T47D (cell line): ENCODE measurements at places on chromosomes 6 and 20.

- no peak for DNase-seq
Observed at GRCh38 chr6:123803504-123804013, at the start of gene NKAIN2. NKAIN2 (plus strand) TSS chr6:123803865.

- DNase-seq = peak; percentile 44
Observed at GRCh38 chr20:58880994-58881752, 28.7 kb downstream of the GNAS start.

DNA sequence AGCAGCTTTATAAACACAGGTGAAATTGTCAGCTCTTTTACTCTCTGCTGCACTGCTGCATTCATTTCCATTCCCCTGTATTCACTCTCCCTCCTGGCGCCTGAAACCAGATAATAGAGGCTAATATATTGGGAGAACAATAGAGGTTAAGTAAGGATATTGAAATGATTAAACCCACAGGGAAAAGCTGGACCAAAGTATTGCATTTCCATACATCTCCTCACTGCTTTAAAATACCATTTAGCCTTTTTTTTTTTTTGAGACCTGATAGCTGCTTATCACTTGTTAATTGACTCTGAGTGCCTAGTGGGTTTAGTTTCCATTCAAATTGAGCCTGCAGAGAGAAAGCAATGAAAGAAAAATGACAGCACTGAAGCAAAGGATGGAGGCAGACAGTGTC lies 540.5 kb upstream of the IMPG1 start:
- DNase-seq = no peak

- no peak for DNase-seq
Observed at GRCh38 chr6:2799936-2800527, 34.8 kb downstream of the WRNIP1 start.

GRCh38 chr6:109315341-109316110 lies 66.7 kb downstream of the CD164 start:
- DNase-seq = no peak

GRCh38 chr6:126153661-126154060 lies 167.3 kb downstream of the TRMT11 start:
- no peak for DNase-seq

DNA sequence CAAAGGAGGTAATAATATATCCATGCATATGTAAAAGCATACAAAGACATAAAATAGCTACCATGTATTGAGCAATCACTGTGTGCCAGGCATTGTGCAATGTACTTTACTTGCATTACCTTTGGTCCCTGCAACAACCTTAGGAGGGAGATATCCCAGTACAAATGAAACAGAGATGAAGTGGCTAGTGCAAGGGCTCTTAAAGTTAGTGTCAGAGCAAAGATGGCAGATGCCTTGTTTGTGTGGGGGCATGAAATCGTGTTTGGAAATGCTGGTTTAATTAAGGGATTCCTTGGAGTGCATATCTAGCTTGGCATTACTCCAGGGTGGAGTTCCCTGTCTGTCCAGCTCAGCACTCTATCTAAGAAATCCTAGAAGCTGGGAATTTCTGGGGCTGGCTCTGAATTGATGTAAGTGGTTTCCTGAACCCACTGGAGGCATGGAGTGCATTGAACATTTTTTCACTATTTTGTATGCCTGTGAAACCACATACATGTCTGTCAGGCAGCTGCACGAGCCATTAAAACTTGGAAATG lies 9.8 kb downstream of the PAQR8 start:
- DNase-seq = no peak

GRCh38 chr6:163327921-163328320 lies 86.6 kb upstream of the QKI start:
- no peak for DNase-seq

- DNase-seq = no peak
Observed at GRCh38 chr20:32315891-32316290, 38.4 kb downstream of the KIF3B start.

DNA sequence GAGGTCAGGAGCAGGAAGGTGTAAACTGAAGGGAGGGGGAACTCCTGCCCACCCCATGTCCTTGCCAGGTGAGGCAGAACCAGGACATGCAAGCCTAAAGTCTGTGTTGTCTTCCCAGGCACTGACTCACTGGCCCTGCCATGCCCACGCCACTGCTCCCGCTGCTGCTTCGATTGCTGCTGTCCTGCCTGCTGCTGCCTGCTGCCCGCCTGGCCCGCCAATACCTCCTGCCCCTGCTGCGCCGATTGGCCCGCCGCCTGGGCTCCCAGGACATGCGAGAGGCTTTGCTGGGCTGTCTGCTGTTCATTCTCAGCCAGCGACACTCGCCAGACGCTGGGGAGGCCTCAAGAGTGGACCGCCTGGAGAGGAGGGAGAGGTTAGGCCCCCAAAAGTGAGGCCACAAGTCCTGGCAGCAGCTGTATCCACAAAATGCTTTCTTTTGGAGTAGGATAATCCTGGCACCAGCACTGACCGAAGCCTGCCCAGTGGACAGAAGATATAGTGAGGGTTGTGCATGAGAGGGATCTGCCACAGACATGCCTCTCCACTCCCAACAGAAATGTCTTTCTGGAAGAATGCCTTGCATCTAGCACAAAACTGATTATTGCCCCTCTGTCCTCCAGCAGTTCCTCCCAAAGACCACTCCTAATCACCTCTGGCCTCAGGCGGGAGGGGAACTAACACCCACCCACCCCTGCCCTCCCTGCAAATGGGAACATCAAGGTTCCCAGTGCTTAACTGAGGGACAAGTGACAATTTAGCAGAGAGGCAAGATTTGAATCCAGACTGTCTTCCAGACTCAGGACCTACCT lies 812 bp downstream of the MYMX start:
- no peak for DNase-seq

GRCh38 chr6:80094017-80094416 lies 12.5 kb upstream of the BCKDHB start:
- peak; percentile 12 for DNase-seq

DNA sequence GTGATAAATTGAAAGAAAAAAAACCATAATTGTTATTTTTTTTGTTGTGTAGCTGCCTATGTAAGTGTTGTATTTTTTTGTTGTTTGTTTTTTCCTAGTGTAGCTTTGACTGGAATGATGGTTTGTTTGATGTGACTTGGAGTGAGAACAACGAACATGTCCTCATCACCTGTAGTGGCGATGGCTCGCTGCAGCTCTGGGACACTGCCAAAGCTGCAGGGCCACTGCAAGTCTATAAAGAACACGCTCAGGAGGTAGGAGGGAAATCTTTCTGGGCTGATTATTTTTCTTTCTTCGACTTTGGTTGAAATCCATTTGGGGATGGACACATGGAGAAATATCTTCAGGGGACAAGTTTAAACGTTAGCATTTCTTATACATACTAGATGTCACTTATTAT lies 3.8 kb downstream of the PEX7 start:
- DNase-seq = no peak

DNA sequence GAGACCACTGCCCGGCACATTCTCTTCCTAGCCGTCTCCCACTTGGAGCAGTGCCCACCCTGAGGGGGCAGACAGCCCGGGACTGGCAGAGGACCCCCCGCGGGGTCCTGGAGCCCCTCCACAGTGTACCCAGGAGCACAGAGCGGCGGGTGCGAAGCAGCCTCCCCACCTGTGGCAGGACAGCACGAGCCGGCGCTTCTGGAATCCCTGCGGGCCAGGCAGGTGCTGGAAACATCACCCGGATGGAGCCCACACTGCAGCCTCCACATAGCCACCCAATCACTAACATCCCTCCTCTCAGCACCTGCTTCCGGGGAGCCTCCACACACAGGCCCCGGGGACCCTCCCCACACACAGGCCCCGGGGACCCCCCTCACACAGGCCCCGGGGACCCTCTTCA lies 18.7 kb downstream of the GATA5 start:
- no peak for DNase-seq

DNA sequence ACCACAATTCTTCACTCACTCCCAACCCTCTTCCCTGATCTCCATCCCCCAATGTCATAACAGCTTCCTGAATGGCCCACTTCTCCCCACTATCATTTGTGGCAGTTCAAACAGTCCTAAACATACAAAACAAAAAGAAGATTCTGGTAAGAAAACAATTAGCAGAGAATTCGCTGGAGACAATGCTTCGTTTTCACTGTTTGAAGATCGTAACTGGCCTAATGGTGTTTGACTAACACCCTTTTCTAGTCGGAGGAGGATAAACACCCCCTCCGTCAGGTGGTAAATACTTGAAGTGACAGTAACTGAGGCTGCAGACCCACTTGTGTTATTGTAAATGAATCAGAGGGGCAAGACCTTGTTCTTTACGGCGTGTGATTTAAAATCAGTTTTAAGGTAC lies 3.8 kb downstream of the EYA2 start:
- no peak for DNase-seq

DNA sequence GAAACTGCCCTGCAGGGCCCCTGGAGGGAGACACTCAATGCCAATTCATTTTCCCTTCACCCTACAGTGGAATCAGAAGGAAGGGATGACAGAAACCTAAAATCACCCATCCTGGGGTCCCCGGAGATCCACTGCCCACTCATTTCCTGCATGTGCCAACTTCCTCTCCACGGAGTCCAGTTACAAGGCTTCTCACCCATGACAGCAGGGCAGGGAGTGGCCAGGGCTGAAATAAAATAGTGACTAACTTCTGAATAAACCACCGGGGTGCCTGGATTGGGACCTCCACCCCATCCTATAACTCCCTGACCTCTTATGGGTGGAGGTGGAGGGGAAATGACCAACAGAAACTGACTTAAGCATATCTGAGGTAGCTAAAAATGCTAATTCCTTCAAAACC lies 362.3 kb downstream of the MAFB start:
- no peak for DNase-seq

DNA sequence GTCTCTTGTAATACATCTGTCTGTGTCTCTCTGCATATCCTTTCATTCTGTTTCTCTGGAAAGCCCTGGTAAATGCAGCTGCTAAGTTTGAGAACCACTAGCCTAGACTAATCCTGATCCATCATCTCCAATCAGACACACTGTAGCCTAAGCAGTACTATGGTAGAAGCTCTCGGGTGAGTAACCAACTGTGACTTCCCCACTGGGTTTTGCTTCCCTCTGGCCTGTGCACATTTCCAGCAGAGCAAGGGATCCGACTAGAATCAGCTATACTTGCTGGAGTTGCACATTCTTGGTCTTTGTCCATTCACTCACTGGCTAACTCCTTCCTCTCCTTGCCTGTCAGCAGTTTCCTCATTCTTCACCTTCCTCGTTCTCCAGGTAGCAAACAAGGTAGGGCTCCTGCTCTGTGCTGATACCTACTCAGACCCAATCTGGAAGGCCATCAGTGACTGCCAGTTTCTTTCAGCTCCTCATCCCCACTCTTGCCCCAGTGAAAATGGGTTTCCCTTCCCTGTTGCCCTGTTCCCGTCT lies 184.2 kb downstream of the PLCB4 start:
- DNase-seq = no peak

DNA sequence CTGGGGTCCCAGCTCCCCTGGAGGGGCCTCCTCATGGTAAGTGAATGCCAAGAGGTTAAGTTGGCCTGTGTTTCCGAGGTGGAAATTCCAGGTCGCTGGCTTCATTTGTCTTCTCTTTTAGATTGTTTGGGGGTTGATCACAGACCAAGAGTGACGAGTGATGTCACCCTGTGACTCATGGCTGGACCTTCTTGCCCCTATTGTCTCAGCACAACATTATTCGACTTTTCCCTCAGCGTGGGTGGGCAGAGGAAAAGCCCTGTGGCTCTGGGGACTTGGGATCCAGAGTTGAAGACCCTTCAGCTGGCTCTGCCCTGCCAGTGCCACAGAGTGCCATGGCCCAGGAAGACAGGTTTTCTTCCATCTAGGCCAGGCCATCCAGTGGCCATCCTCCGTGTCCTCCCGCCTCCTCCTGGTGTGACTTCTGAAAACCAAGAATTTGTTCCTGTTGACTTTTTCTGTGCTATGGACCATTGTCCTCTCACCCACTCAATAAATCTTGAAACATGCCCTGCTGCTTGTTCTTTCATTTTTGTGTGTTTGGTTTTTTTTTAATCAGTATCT lies 15.4 kb upstream of the SNHG17 start:
- DNase-seq = no peak

DNA sequence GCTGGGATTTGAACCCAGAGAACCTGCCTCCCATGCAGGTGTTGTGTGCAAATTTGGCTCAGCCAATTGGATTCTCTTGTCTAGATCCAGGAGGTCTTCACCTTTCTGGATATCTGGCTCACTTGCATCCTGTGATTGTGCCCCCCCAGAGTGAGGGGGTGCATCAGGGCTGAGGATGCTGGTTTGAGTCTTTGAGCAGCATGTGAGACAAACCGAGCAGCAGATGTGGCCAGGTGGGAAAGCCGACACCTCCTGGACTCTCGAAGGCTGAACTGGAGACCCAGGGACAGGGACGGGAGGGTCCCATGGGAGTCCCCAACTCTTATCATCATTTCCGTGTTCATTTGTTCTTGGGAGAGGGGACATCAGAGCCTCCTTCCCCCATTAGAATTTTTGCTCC lies 30.6 kb upstream of the SULF2 start:
- DNase-seq = no peak

DNA sequence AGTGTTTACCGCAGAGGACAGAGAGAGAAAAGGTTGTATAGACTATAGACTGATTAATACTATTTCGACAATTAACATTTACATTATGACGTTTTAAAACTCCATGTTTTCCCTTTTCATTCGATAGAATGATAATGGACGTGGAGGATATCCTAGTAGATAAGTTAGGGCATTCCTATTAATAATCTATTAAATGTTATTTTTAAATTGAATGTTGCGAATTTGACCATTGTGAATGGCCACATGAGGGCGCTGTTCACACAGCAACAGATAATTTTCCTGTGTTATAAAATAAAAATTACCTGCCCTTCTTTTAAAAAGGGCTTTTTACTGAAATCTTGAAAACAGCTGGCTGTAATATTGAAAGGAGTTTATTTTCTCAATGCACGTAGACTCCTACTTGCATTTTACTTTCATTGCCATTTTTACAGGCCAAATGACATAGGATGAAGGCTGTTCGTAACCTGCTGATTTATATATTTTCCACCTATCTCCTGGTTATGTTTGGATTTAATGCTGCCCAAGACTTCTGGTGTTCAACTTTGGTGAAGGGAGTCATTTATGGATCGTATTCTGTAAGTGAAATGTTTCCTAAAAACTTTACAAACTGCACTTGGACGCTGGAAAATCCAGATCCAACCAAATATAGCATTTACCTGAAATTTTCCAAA lies 3.3 kb downstream of the ADGRB3 start:
- peak; percentile 31 for DNase-seq

DNA sequence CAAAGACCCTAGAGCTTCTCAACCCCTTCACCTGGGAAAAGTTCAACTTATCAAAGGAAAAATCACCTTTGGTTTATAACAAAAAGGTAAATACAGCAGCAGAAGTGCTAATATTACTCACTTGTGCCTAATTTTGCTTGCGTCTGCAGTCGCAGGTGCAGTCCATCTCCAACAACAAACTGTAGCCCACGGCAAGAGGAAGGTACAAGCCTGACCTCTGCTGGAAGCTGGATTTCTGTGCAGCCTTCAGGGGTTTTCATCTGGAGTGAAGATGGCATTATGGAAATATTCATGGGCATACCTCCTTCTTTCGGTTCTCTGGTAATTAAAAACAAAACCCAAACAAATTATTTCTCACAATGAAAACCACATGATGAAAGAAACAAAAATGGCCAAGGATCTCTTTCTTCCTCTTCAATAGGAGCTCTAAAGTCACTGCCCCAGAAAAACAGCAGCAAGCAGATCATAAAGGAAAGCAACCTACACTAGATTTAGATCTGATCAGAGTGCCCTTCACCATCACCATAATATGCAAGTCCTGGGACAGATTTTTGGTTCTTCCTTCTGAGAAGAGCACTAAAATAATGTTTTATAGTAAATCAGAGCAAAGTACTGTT lies 7.8 kb downstream of the UBE3D start:
- peak; percentile 9 for DNase-seq

GRCh38 chr6:4883298-4883697 lies 107.1 kb downstream of the CDYL start:
- no peak for DNase-seq
